HuH-7.5 (cell line): ENCODE measurements at places on chromosomes 11 and 22.

- no peak for DNase-seq
These were observed 3.1 kb upstream of the PTGDR2 start for GRCh38 chr11:60858731-60859464.

DNA sequence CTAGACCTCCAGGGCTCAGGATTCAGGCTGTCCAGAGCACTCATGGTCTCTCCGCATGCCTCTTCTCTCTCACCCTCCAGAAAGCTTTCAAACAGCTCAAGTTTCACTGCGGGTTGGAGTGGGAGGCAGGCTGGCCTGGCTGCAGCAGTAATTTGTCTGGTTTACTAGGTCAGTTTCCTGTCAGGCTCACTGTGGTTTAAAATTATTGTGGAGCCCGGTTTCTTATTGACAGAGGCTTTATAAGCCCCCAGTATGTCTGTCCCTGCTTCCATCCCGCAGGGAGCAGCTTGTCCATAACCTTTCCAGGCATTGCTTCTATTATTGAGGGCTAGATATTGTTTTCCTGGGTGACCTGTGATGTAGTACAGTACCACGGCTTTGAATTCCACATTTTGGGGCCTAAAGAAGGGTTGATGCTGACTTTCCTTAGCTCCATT is 235.3 kb upstream of the SORL1-AS1 start:
- DNase-seq, result no peak

DNA sequence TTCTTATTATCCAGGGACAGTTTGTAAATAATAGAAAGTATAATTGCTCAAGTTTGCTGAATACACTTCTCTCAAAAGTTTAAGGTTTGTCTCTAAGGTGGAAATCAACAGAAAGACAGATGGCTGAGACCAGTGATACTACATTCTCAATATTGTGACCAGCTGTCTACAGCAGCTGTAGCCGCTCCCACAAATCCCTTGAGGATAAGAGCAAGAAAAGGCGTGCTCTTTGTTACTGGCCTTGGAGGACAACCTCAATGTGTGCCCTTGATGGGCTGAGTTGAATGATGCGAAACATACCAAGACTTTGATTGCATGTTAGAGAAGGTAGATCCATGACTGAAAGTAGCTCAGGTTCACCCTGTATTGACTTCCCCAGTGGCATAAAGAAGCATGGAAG is 6.1 kb downstream of the OR6M1 start:
- DNase-seq, result no peak

- no peak for DNase-seq
These were observed 194.5 kb downstream of the ADAMTS15 start for GRCh38 chr11:130642994-130643393.

DNA sequence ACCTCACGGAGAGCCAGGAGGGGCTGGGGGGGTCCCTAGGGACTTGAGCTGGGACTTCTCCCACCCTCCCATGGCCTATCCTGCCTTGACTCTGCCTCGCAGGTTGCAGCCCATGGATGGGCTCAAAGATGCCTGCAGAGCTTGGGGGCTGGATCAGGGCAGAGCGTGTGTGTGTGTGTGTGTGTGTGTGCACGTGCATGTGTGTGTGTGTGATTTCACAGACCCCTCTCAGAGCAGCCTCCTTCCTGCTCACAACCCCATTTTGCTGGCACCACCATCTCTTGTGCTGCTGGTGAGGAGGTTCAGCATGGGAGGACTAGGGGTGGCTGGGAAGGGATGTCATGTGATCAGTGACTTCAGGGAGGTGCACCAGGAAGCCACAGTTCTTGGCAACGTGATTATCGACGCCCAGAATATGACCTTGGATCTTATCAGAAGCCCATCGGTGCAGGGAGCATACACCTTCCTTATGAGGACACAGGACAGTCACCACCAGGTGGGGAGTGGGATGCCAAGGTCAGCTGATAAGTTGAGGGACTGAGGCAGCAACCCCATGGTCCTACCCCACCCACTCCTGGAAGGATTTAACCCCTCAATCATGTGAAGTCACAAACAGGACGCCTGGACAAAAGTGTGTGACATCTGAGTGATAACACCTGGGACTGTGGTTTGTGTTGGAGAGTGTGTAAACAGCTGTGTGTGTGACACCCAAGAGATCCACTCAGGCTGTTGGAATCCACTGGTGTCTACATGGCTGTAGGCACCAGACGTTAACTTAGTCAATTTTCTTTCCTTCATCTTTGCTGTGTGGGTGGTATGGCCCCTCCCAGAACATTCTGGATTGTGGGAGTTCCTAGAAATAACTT is 1.8 kb upstream of the NAALADL1 start:
- no peak for DNase-seq

DNA sequence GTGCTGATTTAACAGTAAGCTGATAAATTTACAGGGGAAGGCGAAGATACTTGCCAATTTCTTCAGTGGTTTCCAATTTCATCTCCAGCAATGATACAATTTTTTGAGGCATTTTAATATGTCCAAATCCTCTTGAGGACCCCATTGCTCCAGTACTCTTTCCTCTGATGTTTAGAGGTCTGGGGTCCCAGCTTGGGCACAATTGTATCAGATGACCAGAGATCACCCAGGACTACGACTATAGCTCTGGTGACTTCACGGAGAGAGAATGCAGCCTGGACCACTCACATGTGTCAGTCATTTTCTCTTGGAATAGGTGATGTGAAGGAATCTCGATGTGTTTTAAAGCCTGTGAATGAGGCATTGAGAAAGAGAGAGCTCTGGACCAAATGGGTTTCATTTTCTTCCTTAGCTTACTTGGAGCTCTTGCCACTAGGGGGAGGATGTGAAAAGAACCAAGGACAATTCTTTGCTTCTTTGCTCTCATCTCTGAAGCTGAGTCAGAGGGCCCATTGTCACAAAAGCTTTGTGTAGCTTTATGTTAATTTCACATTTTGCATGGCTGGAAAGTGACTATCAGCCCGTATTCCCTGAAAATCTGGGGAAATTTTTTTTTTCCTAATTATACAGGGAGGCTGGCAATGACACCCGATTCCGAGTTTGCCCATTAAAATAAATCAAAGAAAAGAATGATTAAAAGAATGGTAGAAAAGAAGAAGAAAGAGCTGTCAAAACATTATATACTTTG is 6.7 kb upstream of the CCDC90B start:
- no peak for DNase-seq

GRCh38 chr22:19265779-19266178 is 25.7 kb downstream of the CLTCL1 start:
- DNase-seq, result no peak

- DNase-seq, result no peak
These were observed 4.7 kb downstream of the ZBTB16 start for GRCh38 chr11:114064216-114064615.

DNA sequence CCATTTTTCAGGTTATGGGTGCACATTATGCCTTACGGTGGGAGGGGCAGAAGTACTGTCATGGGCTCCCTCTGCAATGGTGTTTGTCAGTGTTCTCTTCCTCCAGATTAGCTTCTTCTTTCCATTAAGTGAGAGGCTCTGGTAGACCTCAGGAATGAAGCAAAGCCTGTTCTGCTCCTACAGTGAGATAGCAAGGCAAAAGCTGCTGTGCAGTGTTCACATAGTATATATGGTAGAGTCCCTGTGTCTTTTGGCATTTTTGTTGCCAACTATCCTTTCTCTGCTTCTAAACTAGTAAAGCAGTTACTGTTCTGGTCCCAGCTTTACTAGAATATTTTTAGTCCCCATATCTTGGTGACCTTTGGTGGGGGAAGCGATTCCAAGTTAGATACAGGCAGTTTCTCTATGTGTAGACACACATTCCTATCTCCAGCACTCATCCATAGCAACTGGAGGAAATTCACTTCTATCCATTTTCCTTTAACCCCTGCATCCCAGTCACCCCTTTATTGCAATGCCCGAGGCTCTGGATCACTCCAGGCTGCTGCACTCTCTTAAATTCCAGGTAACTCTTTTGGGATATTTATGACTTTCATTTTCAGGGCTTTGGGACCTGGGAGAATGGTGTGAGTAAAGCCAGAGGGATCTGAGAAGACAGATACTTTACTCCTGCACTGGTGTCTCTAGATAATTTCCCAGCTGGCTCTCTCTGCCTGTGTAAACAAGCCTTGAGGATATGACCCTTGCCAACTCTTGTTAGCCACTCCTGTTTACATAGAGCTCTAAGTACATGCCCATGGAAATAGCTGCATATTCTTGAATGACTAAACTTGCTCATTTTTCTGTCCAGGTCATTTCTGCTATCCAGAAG is 3.9 kb upstream of the TRIM34 start:
- DNase-seq, result peak; percentile 49

DNA sequence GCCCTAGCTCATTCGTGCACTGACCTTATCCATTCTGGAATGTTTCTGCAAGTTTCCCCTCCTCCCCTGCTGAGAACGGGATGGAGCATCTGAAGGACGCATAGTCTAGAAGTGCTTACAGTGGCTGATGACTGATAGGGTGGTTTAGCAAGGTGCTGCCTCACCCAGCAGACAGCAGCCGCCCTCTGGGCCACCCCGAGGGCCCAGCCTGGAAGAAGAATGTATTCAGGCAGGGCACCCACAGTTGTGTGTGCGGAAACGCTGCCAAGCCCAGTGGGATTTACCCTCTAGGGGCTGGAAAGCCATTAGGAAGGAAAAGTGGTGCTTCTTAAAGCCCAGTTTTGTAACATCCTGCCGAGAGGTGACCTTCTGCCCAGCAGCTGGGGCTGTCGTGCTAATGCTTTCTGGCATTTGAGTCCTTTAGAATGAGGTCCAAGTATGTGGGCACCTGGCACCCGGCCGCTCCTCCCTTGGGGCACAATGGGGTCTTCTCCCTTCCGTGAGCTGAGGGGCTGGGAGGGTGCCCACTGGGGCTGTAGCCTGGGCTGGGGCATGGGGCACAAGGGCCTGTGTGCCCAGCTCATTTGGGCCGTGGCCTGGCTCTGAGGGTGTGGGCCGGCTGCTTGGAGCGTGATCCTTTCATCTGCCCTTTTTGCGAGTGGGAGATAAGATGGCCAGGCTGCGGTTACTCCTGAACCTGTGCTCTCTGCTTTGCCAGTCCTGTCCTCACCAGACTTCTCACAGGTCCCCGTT is 14.4 kb downstream of the FBLN1 start:
- DNase-seq, result no peak

- DNase-seq, result peak; percentile 97
These were observed at the start of gene FGF19 for GRCh38 chr11:69703768-69704507. Gene FGF19 (minus strand): TSS chr11:69704022. CDS start chr11:69703876, 146 bp downstream.

- DNase-seq, result no peak
These were observed 32.4 kb upstream of the MSANTD2 start for GRCh38 chr11:124832571-124832970.

GRCh38 chr11:35786188-35786587 is 123.6 kb downstream of the TRIM44 start:
- no peak for DNase-seq

- DNase-seq, result no peak
These were observed 72.2 kb downstream of the CSNK2A3 start for GRCh38 chr11:11280826-11281225.

DNA sequence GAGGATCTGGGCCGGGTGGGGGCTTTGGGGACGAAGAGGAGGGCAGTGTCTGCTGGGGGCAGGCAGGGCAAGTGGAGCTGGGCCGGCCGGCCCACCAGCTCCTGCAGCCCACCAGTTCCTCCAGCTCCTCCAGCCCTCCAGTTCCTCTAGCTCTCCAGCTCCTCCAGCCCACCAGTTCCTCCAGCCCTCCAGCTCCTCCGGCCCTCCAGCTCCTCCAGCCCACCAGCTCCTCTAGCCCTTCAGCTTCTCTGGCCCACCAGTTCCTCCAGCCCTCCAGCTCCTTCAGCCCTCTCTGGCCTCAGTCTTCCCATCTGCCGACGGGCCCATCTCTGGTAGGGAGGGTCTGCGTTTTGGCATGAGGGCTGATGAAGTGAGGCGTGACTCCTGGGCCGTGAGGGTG is 9.2 kb upstream of the CCDC188 start:
- no peak for DNase-seq

DNA sequence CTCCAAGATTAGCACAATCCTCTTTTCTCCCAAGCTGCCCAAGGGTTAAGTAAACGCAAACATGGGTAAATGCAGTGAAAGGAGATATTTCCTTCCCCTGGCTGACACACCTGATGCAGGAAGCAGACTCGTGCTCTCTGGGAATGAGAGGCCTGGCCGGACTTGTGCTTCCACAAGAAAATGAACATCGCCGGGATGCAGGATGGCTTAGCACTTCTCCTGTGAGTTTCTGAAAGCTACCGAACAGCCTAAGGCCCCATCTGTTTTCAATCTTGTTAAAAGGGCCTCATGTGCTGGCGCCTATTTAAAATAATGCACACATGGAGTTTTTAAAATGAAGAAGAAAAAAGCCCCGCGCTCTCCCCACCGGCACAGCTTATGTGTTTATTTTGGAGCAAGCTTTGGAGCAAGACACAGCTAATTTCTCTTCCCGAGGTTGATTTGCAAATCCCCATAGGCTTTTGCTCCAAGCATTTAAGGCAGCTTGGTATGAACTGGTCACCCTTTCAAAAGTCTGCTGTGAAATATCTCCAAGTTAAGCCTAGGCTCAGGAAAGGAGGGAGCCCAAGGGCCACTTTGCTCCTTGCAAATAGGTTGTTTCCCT is 100.9 kb downstream of the SYN3 start:
- DNase-seq, result no peak

- DNase-seq, result no peak
These were observed 50.5 kb upstream of the ZBED5 start for GRCh38 chr11:10908215-10908951.

- DNase-seq, result no peak
These were observed 39.4 kb upstream of the TTC12 start for GRCh38 chr11:113274713-113275582.
